ENCODE measurements at places on chromosomes 13 and 19. TPM values are rescaled to one million over a fixed set of nuclear protein-coding genes. Genes with fewer than 3 reads are reported as not detected.

The ICAM4 gene
- total RNA-seq = 3.7 TPM

The LHB gene
- total RNA-seq = not detected

The PGLYRP1 gene
- total RNA-seq = not detected

The NRTN gene
- not detected for total RNA-seq

The NPHS1 gene
- not detected for total RNA-seq

The CPT1C gene
- total RNA-seq = 16.6 TPM

The ELL gene
- 22.1 TPM for total RNA-seq

The ZNF708 gene
- total RNA-seq = 5.8 TPM

The KIR2DL3 gene
- not detected for total RNA-seq

The MYO1F gene
- 0.54 TPM for total RNA-seq

The FPR2 gene
- total RNA-seq = not detected

GRCh38 chr19:18683109-18683957 is at the start of gene CRTC1:
Gene CRTC1 (plus strand): TSS chr19:18683680. CDS start chr19:18683703, 23 bp downstream.
- peak; percentile 95 for DNase-seq

DNA sequence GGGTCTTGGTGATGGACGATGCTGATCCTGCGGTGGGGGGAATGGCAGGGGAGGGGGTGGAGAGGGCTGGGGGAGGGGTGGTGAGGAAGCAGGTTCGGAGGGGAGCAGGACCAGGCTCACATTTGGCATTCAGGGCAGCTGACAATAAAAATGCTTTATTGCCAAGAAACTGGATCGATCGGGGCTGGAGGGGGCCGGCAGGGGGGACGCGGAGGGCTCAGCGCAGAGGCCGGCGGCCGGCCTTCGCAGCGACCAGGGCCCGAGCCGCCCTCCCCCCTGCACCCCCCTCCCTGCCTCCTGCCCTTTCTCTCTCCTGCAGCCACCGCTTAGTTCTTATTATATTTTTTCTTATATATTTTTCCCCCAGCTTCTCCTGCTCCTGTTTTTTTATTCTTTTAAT is 18.1 kb upstream of the POU2F2 start:
- DNase-seq = no peak

DNA sequence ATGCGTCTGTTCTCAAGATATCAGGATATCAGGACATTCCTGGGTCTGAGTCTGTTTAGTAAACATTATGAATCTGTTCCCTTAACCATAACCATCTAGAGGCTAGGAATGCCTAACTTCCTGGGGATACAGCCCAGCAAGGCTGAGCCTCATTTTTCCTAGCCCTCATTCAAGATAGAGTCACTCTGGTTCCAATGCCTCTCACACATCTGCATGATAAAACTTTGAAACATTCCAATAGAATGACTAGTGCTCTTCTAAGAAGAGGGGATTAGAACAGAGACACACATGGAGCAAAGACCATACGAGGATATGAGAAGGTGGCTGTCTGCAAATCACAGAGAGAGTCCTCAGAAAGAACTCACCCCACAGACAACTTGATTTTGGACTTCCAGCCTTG is 20.6 kb upstream of the CABP5 start:
- no peak for DNase-seq

- peak; percentile 75 for DNase-seq
Observed at GRCh38 chr13:30907121-30907861, 1.2 kb downstream of the MEDAG start.

DNA sequence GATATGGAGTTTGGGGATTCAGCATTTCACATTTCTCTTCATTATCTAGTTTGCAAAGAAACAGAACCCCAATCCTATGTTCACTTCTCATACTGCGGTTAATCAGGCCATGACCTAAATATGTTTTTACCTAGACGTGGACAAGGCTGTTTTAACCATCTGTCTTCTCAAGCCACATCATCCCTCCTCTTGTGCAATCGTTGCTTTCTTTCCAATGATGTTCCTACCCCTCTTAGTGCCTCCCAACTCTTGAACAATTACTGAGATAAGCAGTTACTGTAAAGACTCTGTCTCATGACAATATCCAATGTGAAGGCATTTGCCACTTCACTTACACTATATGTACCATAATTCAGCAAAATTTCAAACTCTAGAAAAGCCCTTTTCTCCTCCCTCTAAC is 406.2 kb downstream of the LIG4 start:
- DNase-seq = peak; percentile 44

GRCh38 chr19:48681127-48681470 is 8.3 kb upstream of the NTN5 start:
- peak; percentile 25 for DNase-seq

DNA sequence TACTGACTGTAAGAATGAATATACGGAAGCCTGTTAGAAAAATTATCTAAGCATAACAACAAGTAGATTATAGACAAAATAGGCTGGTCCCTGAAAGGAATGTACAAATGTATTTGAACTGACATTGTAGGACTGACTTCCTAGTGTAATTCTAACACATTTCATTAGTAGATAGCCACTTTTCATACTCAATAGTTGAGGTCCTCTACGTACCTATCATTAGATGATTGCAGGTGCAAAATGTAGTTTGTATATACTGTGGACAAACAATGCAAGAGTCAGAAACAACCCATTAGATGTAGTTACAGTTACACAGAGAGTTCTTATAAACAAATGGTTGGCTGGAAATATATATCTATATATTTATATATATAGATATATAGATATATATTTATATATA is 402.3 kb upstream of the SLITRK6 start:
- no peak for DNase-seq

DNA sequence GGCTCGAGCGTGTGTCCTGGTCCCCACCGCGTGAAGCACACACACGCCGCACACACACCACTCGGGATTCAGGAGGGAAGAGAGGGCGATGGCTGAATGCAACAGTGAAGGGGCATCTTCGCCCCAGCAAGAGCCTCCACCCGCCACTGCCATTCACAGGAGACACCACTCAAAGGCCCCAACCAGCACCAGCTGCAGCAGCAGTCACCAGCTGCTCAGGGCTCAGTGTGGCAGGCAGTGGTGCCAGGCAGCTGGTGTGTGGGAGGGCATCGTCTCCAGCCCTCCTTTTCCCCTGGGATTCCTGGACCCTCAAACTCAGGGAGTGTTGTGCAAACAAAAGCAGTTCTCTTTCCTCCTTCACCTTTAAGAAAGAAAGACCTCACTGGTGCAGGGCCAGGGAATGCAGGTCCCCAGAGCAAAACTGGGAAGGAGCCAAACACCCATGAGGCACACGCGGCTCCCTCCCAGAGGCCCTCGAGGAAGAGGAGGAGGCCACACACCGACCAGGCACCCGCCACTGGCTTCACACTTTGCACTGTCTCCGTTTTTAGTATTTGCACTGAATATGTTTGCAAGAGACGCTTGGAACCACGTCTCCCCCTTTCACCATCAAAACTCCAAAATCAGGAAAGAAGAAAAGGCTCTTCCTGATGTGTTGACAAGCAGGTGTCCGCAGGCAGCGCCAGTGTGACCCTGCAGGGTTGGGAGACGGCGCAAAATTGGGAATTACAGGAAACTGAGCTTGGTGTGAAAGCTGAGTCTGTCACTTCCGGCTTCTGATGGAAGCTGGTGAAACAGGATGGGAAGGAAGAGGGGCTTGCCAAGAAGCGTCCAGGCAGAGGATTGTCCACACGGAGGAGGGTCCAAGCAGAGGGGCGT is 26.4 kb upstream of the F7 start:
- DNase-seq = no peak

- peak; percentile 99 for DNase-seq
Observed at GRCh38 chr19:10812902-10813404, 23.1 kb downstream of the TMED1 start.

DNA sequence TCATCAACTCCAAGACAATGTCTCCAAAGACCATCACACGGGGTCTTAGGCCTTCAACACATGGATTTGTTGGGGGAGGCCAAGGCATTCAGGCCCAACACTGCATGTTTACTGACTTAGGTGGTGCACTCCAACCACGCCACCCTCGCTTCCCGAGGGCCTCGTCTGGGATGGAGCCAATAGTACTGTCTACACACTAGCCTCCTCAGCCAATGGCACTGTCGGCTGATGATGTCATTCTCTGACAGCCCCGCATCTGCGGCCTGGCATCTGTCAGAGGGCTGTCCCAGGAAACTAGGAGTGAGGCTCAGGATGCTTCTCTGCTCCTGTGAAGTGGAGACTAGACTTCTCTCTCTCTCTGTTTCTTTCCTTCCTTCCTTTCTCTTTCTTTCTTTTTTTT is 96.6 kb downstream of the TEX26 start:
- DNase-seq = peak; percentile 17

GRCh38 chr13:112333756-112334543 is 42.2 kb upstream of the SPACA7 start:
- peak; percentile 13 for DNase-seq

- no peak for DNase-seq
Observed at GRCh38 chr13:113145911-113146598, 12.4 kb upstream of the PROZ start.

Data from GM23248 (cell line).